CD4-positive, alpha-beta memory T cell (primary cell): ENCODE measurements at places on chromosomes 16 and 17.
A peak's percentile ranks its signal among the peaks of the same experiment; 100 is the strongest.

- peaks cover 41% of the 10 kb centered on the region for H3K4me1 ChIP-seq
- no peak for DNase-seq
- H3K27me3 ChIP-seq: peaks cover 44% of the 10 kb centered on the region
- H3K36me3 ChIP-seq: no peaks in the 10 kb centered on the region
- no peak within 1 kb of the TSS for H3K4me3 ChIP-seq
- H3K27ac ChIP-seq: no peak within 1 kb of the TSS
These were observed at the start of gene HNF1B for GRCh38 chr17:37744961-37745800. HNF1B (minus strand) TSS chr17:37745059; CDS start chr17:37744884, 175 bp downstream.

GRCh38 chr16:57306676-57307341 is 22.3 kb upstream of the PLLP start:
- H3K36me3 ChIP-seq: no peaks in the 10 kb centered on the region
- H3K27me3 ChIP-seq: no peaks in the 10 kb centered on the region
- DNase-seq: no peak

DNA sequence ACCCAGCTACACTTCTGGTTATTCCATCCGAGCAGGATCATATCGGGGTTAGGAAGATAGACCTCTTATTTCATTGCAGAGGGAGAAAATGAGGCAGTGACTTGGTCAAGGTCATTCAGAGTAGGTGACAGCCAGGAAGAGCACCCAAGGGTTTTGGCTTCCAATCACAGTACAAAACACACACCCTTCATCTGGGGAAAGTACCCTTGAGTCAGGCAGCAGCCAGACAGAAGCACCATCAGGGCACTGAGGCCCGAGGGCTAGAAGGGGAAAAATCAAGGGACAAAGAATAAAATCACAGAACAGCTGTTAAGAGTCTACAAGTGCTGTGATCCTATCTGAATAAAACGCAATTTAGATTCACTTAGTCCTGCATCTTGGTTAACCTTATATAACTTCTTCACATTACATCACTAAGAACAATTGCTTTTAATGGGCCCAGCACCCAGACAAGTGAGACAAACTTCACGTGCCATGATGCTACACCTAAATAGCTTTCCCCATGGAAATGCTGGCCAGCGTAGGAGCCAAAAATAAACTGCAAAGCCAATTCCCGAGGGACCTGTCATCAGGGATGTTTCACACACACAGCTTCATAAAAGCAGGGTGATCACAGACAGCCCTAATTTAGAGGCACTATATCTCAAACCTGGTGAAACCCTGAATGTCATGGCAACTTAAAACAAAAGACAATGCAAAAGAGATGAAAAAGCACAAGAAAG is 4.9 kb downstream of the UBE2O start:
- no peak for DNase-seq
- H3K36me3 ChIP-seq: no peaks in the 10 kb centered on the region
- no peak overlapping the region for H3K27ac ChIP-seq
- H3K27me3 ChIP-seq: no peaks in the 10 kb centered on the region

DNA sequence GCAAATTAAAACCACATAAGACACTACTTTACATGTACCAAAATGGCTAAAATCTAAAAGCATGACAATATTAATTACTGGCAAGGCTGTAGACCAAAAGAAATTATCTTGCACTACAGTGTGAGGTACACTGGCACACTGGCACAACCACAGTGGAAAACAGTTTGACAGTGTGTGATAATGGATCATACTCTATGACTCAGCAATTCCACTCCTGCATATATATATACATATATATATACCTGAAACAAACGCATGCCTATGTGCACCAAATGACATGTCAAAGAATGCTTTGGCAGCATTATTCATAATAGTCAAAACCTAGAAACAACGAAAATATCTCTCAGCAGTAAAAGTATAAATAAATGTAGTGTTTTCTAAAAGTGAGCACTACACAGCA is 4.6 kb upstream of the DYNLRB2 start:
- no peak for DNase-seq
- no peaks in the 10 kb centered on the region for H3K36me3 ChIP-seq
- no peaks in the 10 kb centered on the region for H3K27me3 ChIP-seq
- peaks cover 10% of the 10 kb centered on the region for H3K4me1 ChIP-seq
- no peak overlapping the region for H3K27ac ChIP-seq

GRCh38 chr16:82660075-82660645 is 33.4 kb downstream of the CDH13 start:
- H3K27ac ChIP-seq: peak overlapping the region; percentile 14
- H3K4me1 ChIP-seq: peaks cover 58% of the 10 kb centered on the region

- H3K4me3 ChIP-seq: peak overlapping the region; percentile 98
- H3K4me1 ChIP-seq: peaks cover 51% of the 10 kb centered on the region
- peak; percentile 36 for DNase-seq
These were observed 791 bp upstream of the SUPT4H1 start for GRCh38 chr17:58352596-58353388.
